ENCODE measurements at places on chromosomes 1 and 21.

GRCh38 chr1:165865633-165866340, 38.4 kb downstream of the UCK2 start:
- no peak for DNase-seq

- DNase-seq = no peak
Measured at GRCh38 chr21:15761507-15762100, 31.8 kb downstream of the USP25 start.

DNA sequence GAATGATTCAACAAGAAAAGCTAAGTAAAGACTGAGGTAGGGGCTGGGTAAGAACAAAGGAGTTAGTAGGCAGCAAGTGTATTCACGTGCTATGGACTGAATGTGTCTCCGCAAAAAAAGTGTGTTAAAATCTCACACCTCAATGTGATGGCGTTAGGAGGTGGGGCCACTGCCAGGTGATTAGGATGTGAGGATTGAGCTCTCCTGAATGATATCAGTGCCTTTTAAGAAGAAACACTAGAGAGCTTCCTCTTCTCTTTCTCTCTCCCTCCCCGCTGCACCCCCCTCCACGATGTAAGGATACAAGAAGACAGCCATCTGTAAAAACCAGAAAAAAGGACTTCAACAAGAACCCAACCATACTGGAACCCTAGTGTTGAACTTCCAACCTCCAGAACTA, 396.1 kb upstream of the PLXNA2 start:
- DNase-seq = no peak

GRCh38 chr1:71154429-71154828, 73.6 kb upstream of the ZRANB2 start:
- DNase-seq = no peak

- peak; percentile 49 for DNase-seq
Measured at GRCh38 chr1:38246955-38247952, 200.7 kb upstream of the POU3F1 start.

GRCh38 chr1:244406337-244406736, 45.4 kb downstream of the ADSS2 start:
- DNase-seq = no peak

- no peak for DNase-seq
Measured at GRCh38 chr1:215584389-215584788, 17.3 kb downstream of the KCTD3 start.

DNA sequence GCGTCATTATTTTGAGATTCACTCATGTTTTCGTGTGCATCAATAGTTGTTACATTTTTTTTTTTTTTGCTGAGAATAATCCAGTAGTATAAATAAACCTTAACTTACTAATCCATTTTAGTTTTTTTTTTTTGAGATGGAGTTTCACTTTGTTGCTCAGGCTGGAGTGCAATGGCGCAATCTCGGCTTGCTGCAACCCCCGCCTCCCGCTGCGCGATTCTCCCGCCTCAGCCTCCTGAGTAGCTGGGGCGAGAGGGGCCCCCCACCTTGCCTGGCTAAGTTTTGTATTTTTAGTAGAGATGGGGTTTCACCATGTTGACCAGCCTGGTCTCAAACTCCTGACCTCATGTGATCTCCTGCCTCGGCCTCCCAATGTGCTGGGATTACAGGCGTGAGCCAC, 66.0 kb downstream of the CTH start:
- DNase-seq = no peak

- DNase-seq = no peak
Measured at GRCh38 chr1:41581216-41582003, 96.9 kb upstream of the EDN2 start.

GRCh38 chr1:89130716-89131115, 4.8 kb upstream of the GBP2 start:
- DNase-seq = no peak

GRCh38 chr1:80799457-80799856, 1001.3 kb upstream of the ADGRL2 start:
- no peak for DNase-seq

GRCh38 chr1:213987927-213988506, at the start of gene PROX1:
Gene PROX1, plus strand, starts transcription at chr1:213987973. Its CDS starts 8,563 bp downstream, at chr1:213996536.
- DNase-seq = peak; percentile 31

DNA sequence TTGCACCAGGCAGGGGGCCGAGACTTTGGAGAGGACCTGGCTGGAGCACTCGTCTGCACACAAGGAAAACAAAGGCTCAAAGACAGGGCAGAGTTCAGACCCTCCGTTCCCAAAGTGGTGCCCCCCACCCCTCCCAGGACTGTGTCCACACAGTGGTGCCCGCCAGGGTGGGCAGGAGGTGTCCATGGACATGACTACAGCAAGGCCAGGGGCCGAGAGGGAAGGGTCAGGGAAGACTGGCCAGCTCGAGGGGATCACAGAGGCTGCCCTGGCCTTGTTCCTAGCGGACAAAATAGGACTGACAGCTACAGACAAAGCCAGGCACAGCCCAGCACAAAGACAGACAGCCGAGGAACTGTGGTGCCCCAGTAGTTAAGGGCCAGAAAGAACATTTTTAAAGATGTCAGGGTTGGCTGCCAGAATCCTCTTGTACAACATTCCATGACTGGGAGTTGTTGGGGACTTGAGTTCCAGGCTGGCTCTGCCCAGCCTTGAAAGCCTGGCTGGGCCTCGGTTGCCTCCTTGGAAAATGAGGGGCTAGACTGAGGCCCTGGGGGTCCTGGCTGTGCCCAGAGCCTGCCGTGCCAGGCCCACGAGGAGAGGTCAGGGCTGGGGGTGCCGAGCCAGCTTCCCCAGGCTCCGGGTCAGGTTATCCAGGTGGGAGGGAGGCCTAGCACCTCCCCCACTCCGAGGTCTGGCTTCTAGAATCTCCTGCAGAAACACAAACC, 63.7 kb downstream of the SLX9 start:
- no peak for DNase-seq

DNA sequence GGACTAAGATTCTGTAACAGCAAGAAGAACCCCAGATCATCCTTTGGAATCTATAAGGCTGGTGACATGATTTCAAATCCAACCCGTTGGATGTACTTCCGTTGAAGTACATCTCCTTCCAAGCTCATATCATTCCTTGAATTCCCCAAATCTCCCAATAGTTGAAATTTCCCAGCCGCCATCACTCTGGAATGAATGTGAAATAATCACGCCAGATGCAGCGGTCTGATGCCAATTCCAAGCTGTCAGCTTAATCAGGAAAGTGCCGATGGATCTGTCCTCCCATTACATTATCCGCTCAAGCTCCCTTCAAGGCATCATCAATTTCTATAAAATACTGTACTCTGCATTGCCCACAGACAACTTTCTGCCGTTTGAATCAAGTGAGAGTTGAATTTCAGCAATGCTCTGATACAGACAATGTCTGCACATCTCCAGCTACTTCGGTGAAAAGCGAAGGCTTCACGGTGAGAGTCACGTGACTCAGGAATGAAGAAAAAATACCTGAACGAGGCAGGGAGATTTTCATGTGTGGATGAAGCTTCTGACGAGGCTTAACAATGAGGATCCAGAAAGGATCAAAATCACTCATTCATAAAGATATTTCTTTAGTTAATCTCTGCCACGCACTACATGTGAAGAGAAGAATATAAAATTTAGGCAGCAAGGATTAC, 663.9 kb downstream of the AJAP1 start:
- no peak for DNase-seq

- no peak for DNase-seq
Measured at GRCh38 chr1:246147524-246148461, 359.3 kb downstream of the SMYD3 start.

DNA sequence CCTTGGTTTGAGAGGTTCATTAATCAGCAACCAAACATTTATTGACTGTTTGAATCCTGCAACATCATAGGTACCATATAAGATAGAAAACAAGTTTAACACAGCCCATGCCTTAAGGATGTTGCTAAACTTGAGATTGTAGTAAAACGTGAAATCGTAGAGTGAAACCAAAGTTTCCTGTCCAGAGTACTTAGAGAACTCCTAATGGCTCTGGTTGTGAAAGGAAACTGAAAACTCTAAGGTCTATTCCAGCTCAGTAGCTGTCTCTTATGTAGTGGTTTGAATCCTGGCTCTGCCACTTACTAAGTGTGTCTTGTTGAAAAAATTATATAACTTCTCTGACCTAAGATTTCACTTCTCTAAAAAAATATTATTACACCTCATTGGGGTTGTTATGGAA, 310.9 kb downstream of the NTNG1 start:
- no peak for DNase-seq

DNA sequence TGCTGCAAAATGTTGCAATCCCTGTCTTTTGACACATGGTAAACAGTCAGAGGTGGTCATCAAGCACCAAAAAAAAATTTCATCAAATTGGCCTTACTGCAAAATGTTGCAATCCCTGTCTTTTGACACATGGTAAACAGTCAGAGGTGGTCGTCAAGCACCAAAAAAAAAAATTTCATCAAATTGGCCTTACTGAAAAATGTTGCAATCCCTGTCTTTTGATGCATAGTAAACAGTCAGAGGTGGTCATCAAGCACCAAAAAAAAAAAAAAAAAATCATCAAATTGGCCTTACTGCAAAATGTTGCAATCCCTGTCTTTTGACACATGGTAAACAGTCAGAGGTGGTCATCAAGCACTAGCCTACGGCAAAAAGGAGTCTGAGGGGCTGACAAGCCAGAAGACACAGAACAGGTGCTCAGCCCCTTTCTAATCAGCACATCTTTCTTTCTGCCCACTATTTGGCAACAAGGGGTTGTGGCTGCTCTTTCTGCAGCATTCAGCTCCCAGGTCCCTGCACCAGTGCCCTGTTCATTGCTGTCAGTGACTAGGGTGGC, 223.8 kb downstream of the KCNH1 start:
- DNase-seq = no peak

DNA sequence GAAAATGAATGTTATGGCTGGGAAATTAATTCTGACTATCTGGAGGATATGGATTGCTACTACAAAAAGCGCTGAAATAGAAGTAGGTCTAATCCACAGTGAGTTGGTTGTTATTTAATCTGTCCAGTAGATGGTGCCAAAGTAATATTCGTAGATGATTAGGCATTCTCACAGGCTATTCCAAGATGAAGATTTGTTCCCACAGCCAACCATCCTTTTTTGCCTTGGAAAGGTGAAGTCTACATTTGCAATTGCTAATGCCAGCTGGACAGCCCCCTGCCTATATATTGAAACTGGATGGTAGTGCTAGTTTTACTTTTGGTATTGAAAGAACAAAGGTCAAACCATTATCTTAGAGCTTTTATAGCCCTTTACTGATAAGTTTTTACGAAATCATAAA, 43.8 kb downstream of the RBM11 start:
- peak; percentile 12 for DNase-seq

DNA sequence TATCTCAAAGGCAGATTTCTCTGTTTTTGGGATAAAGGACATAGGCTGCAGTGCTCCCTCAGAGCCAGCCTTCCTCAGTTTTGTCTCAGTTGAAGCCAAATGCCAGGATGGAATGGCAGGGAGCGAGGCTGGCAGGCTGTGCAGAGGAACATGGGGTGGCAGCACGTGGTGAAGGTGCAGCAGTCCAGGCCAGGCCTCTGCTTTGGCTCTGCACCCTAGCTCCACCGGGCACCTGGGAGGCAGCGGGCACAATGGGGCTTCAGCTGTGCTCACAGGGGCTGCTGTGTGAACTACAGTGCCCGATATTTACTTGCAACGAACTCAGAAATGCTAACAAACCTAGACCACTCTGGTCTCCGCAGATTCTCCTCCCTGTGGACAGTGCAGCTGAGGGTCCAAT, 319.6 kb downstream of the ZNF326 start:
- no peak for DNase-seq

GRCh38 chr1:183079712-183080388, 56.6 kb downstream of the LAMC1 start:
- DNase-seq = no peak

- no peak for DNase-seq
Measured at GRCh38 chr1:211371406-211372105, 44.9 kb downstream of the TRAF5 start.

GRCh38 chr1:12161662-12162458, 4.9 kb upstream of the TNFRSF1B start:
- DNase-seq = no peak

GRCh38 chr1:1039145-1039910, 19.4 kb downstream of the AGRN start:
- no peak for DNase-seq

DNA sequence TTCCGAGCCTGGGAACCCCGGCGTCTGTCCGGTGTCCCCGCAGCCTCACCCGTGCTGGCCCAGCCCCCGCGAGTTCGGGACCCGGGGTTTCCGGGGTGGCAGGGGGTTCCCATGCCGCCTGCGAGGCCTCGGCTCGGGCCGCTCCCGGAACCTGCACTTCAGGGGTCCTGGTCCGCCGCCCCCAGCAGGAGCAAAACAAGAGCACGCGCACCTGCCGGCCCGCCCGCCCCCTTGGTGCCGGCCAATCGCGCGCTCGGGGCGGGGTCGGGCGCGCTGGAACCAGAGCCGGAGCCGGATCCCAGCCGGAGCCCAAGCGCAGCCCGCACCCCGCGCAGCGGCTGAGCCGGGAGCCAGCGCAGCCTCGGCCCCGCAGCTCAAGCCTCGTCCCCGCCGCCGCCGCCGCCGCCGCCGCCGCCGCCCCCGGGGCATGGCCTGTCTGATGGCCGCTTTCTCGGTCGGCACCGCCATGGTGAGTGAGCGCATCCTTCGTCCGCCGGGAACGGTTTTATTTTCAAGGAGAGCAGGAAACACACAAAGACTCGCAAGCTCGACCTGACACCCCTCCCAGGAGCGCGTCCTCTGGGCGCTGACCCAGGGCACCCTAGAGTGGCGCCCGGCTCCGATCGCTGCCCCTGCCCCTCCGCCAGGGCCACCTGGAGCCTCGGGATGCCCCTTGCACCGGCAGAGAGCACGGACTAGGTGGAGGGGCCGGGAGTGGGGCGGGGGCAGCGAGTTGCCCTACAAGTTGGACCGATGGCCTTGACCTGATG, at the start of gene ABCG1:
Gene ABCG1, plus strand, starts transcription at position 305 of the 770 bp plus-strand sequence. Its CDS starts 123 bp downstream, at position 428.
- DNase-seq = peak; percentile 59

DNA sequence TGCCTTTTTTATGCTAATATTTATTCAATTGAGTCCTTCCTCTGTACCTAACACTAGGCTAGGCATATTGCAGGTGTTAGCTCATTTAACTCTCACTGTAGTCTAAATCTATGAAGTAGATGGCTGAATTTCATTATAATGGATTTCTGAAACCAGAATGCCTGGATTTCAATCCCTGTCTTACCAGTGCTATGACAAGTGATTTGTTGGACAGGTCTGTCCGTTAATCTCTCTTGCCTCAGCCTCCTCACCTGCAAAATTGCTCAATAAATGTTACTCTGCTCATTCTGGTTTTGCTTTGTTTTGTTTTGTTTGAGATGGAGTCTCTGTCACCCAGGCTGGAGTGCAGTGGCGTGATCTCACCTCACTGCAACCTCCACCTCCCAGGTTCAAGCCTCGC, 146.1 kb upstream of the ADGRL2 start:
- DNase-seq = no peak

GRCh38 chr1:210536254-210536961, 207.7 kb downstream of the HHAT start:
- DNase-seq = no peak
